ENCODE measurements at places on chromosomes 11 and 22. TPM values are rescaled to one million over a fixed set of nuclear protein-coding genes. Genes with fewer than 3 reads are reported as not detected.

GRCh38 chr11:32231909-32232493 lies 141.1 kb downstream of the RCN1 start:
- no peak for DNase-seq

GRCh38 chr11:17604201-17604914 lies 57.3 kb downstream of the OTOG start:
- DNase-seq: no peak

The MPEG1 gene
- polyA plus RNA-seq: 8.0 TPM

- DNase-seq: no peak
Measured at GRCh38 chr22:19764299-19764593, 3.7 kb downstream of the TBX1 start.

DNA sequence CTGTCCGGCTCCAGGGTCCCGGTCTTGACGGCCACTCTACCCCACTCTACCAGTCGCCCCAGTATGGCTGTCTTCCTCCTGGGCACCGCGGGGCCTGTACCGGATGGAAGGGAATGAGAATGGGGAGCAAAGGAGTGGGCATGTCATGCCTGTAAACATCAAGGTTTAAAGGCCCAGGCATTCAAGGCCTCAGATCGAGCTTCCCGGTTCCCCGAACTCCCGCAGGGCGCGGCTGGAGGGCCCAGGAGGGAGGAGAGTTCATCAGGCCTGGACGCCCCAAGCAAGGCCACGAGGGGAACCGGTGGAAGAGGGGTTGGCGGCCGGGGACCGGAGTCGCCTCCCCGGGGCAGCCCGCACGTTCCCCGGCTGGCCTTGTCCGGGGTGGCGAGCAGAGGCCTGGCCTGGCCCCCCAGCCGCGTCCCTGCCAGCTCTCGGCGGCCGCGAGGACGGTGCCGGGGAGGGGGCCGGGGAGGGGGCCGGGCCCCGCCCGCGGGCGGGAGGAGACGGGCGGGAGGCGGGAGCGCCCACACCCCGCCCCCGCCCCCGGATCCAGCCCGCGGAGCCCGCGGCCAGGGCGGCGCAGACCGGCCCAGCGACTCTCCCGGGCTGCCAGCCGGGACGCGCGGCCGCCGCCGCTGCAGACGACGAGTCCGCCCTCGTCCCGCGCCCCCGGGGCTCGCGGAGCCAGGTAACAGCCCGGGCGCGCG lies at the start of gene CDC42EP1:
Gene CDC42EP1 (plus strand): TSS at position 580 of the 707 bp plus-strand sequence. CDS start 5,870 bp downstream, outside the sequence.
- DNase-seq: no peak

DNA sequence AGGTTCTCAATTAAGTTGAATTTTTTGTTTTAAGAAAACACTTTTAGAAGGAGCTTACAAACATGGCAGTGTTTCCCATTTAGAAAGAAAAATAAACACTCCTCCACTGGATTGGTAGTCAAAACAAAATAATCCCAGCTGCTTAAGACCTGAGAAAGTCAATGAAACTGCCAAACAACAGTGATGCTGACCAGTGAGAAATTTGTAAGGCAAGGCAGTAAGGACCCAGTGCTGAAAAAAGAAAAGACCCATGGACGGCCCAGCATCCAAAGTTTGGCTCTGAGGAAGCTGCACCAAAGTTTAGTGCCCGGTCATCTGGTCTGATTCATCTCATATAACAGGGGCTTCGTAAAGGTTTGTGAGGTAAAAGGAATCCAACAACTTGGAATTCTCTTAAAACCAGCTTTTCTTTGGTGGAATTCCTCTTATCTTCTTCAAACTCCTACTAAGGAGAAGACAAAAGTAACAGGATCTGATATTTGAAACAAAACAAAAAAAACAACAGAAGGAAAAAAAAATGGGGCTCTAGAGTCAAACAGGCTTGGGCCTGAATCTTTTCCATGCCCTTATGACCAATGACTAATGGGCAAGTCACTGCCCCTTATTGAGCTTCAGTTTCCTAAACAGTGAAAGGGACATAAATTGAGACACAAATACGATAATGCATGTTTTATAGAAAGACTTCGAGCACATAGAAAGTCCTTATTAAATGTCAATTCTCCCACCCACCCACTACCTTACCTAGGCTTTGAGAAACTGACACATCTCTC lies 383.0 kb upstream of the NARS2 start:
- no peak for DNase-seq

The PDHX gene
- polyA plus RNA-seq: 38.8 TPM

The SLC17A6 gene
- 0.14 TPM for polyA plus RNA-seq

DNA sequence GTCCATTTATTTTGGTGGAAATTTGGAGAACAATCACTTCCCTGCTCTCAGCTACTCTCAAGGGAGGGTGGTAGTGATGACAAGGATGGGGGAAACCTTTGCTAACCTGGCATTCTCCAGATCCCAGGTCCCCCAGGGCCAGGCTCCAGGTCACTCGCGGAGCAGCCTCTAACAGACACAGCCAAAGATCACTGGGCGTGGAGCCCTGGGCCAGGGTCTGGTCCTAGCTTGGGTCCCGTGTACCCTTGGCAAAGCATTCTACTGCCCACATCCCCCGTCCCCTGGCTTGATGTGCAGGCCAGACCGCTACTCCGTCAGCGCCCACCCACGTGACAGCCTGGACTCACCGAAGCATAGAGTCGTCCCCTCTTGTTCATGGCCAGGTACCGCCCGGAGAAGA lies 3.2 kb downstream of the FGF3 start:
- no peak for DNase-seq

- DNase-seq: no peak
Measured at GRCh38 chr22:19519041-19519926, 4.9 kb downstream of the CLDN5 start.

DNA sequence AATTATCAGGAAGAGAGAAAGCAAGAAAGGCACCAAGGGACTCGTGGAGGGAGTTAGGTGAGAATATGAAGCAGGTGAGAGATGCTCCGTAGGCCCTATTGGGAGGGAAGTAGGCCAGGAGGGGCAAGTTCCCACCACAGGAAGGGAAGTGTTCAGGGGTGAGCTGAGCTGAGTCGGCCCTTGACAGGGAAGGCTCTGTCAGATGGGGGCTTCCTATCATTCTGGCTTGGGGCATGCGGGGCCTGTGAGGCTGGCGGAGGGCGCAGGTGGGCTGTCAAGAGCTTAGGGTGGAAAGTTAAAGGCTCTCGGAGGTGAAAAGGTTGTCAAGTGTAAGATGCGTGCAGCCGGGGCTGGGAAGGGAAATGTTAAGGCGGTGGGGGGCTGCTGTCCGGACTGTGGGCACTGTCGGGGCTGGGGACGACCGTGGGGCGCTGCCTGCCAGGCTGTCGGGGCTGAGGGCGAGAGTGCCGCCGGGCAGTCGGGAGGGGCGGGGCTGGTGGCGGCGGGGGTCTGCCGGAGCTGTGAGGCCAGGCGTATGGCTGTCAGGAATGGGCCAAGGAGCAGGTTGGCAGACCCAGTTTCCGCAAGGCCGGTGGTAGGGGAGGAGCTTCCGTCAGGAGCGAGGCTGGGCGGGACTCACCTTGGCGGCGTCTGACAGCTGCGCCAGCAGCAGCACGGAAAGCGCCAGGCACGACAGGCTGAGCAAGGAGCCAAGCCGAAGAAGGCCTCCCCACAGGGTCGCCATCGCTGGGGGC lies 496 bp downstream of the TMEM9B start:
- DNase-seq: no peak

- no peak for DNase-seq
Measured at GRCh38 chr11:36195496-36196354, 93.5 kb downstream of the COMMD9 start.

The ST3GAL4 gene
- 18.9 TPM for polyA plus RNA-seq

The GGTLC3 gene
- polyA plus RNA-seq: not detected

DNA sequence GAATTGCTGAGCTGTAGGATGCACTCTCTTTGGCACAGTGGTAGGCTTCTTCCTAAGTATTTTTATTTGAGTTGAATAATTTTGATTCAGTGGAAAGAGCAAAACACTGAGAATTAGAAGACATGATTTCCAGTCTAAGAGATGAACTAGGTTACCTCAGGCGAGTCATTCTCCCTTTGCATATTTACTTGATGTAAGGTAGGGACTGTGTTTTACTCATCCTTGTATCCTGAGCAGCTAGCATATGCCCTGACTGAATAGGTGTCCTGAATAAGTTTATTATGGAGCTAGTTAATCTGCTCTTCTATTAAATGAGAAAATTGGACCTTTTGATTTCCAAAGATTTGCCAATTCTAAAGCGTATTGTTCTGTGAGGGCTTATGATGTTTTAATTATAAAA lies 50.7 kb downstream of the STIM1 start:
- DNase-seq: no peak

The SLC25A45 gene
- 4.0 TPM for polyA plus RNA-seq

- DNase-seq: peak; percentile 65
Measured at GRCh38 chr11:75525433-75526191, at the start of gene GDPD5. Gene GDPD5 (minus strand): TSS chr11:75525941. CDS start chr11:75477735, 48,206 bp downstream.
